ENCODE measurements at places on chromosomes 1 and 21.

- no peak for DNase-seq
These were observed 84.9 kb upstream of the SLC44A3 start for GRCh38 chr1:94734963-94735901.

- peak; percentile 14 for DNase-seq
These were observed 909 bp upstream of the PAXBP1 start for GRCh38 chr21:32772281-32773047.

DNA sequence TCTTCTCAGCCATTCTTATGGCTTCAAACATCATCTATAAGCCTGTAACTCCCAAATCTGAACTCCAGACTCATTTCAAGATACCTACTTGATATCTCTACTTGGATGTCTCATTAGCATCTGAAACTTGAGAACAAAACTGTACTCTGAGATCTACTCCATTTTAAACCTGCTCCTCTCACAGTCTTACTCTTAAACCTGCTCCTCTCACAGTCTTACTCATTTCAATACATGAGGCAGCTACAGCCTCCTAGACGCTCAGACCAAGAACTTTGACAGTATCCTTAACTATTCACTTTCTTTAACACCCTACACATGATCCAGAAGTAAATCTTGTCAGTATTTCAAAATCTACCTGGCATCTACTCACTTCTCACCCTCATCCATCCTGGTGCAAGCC lies 54.3 kb downstream of the NBPF6 start:
- no peak for DNase-seq

DNA sequence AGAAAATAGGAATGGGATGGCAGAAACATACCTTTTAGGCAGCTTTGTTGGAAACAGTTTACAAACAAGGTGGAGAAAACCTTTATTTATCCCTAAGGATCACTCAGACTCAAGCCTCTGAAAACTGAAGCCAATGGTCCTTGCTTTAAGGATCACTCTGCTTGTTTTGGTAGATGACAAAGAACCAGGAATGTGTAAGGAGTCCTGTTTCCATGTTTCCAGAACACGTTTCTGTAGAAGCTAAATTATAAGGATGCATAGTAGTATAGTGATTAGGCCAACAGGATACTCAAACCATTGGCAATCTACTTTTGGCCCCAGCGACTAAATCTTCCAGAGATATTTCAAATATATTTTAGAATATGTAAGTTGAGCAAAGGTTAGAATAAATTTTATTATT lies 149.1 kb upstream of the HP1BP3 start:
- DNase-seq, result no peak

DNA sequence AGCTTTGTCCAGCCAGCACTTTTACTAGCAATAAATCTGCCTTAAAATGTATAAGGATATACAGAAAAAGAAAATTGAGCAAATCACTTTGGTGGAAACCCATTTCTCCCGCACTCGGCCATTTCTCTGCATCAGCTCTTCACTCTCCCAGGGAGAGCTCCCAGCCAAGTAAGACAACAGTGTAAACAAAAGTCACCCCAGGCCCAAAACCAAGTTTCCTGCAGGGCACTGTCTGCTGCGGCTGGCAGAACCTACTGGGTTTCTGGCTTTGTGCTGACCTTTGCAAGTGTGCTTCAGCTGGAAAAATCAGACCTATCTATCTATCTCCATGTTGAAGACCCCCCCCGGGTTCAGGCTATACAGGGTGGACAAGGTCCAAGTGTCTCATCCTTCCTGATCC lies 476.7 kb upstream of the CAMK1G start:
- DNase-seq, result no peak

DNA sequence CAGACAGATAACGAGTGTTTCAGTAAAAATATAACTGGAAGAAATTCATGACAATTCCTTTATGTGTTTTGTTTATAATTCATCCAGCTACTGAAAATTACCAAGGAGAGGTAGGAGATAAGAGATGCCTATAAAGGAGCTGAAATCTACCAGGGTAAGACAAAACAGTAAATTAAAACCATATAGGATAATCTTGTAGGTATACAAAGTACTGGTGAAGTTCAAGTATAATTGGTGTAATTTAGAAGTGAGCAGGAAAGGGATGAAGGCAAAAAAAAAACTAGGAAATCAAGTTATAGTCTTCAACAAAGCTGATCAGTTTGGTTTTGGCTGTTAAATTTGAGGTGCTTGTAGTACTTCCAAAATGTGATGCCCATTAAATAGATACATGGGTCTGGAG lies 1.2 kb upstream of the WARS2 start:
- no peak for DNase-seq

DNA sequence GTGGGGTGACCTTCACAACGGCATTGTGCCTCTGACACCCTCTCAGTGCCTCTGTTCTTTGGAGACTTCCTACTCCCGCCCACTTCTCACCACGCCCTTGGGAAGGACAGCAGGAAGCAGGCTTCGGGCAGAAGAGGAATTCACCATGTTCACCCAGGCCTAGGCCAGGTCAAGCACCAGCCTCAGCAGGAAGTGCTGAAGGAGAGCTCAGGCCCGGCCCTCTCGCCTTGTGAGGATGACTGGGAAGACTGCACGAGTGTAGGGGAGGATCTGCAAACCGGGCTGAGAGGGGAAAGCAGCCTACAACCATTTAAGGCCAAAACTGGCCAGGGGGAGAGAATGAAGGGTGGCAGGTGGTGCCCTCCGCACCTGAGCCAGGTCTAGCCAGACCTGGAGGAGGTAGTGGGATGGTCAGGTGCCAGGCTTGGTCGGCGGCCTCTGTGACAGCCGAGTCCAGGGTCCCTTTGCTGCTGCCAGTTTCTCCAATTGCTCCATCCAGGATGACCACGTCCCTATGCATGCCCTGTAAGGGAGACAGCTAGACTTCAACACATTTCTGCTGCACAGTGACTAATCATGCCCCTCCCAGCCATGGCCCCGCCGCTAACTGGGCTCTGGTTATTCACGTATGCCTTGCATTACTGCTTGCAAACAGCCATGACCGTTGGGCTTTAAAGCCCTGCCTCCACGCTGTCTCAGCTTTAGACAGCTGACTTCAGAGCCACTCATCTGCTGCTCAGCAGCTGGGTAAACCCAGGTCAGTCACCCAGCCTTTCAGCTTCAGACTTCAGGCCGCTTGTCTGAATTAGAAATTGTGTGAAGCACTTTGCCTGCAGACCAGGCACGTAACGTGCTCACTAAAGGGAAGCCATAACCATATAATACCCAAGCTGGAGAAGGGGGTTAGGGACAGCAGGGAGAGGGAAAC lies 8.9 kb downstream of the MRTO4 start:
- DNase-seq, result peak; percentile 88

DNA sequence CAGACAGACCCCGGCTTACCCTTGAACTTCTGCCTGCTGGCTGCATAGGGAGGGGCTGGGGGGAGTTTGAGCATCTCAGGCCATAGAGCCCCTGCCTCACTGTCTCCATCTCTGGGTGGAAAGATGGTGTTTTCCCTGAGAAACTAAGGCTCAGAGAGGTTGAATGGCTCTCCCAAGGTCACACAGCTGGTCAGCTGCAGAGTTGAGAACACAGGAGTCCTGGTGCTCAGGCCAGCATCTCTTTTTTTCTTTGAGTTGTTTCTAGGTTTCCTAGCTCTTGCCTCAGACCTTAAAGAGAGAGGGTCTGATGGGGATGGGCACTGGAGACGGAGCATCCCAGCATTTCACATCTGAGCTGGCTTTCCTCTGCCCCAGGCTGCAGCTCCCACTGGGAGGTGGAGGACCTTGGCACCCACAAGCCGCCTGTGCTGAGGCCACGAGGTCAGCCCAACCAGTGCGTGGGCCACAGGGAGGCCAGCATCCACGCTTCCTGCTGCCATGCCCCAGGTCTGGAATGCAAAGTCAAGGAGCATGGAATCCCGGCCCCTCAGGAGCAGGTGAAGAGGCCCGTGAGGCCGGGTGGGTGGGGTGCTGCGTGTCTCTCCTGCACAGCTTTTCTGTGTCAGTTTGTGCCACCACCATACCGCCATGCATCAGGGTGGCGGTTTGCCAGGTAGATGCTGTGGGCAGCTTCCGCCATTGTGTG lies 21.8 kb downstream of the PCSK9 start:
- no peak for DNase-seq

GRCh38 chr1:235864469-235864868 lies 2.2 kb downstream of the LYST start:
- no peak for DNase-seq

DNA sequence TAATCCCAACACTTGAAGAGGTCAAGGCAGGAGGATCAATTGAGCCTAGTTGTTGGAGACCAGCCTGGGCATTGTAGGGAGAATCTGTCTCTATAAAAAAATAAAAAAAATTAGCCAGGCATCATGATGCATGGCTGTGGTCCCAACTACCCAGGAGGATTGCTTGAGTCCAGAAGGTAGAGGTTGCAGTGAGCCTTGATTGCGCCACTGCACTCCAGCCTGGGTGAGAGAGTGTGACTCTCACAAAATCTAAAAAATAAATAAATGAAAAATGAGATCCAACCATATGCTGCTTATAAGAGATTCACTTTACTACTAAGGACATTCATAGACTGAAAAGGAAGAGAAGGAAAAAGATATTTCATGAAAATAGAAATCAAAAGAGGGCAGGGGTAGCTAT lies 47.1 kb upstream of the HP1BP3 start:
- DNase-seq, result no peak

GRCh38 chr1:101030881-101031280 lies 5.3 kb upstream of the DPH5 start:
- no peak for DNase-seq

- DNase-seq, result no peak
These were observed 33.7 kb downstream of the PTGFRN start for GRCh38 chr1:116943438-116943837.

DNA sequence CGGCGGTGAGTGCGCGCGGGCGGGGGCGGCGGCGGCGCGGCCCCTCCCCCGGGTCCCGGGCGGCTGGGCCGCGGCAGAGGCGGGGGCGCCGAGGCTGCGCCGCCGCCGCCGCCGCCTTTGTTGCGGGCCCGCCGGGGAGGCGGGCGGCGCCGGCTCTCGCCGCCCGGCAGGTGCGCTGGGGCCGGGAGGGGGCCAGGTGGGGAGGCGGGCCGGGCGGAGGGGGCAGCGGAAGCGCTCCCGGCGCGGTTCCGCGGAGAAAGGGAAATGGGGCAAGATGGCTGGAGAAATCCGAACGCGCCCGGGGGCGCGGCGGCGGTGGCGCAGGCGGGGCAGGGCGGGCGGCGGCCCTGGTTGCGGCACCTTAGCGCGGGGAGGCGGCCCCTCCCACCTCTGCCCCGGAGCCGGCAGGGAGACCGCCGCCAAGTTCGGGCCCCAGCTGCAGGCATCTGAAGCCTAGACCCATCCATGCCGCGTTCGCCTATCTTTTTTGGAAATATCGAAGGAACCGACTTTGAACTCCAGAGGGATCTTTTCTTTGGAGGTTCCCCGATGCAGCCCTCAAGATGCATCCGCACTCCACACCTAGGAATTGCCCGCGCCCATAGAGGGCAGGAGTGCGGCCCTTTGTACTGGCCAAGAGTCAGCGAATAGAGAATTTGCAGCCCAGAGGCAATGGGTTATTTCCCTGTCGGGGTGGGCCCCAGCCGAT lies 479 bp downstream of the POGK start:
- DNase-seq, result peak; percentile 49

GRCh38 chr1:14687147-14687546 lies 88.7 kb downstream of the KAZN start:
- no peak for DNase-seq

GRCh38 chr1:156151093-156151688 lies 2.2 kb upstream of the SEMA4A start:
- DNase-seq, result no peak

DNA sequence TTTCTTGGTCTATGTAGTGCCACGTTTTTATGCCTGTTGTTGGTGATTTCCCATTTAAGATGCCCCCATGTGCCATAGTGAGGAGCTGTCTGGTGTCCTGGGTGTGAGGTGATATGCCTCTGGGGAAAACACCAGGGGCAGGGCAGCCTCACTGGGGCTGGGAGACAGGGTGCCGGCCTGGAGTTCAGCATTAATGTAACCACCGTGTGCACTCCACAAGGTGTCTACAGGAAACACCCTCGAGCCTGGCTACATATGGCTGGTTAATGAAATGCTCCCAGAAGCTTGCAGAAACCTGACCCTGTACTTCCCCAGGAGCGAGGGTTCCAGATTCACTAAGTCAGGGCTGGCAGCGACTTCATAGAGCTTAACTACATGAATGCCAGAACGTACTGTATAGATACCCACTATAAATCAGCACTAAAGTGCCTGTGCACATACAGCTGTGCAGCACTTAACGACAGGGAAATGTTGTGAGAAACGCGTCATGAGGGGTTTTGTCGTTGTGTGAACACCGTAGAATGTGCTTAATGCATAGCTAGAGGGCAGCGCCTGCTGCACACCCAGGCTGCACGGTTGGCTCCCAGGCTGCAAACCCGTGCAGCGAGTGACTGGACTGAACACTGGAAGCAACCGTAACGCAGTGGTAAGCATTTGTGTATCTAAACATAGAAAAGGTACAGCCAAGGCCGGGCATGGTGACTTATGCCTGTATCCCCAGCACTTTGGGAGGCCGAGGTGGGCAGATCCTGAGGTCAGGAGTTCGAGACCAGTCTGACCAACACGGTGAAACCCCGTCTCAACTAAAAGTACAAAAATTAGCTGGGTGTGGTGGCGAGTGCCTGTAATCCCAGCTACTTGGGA lies 10.4 kb downstream of the TFF2 start:
- no peak for DNase-seq

DNA sequence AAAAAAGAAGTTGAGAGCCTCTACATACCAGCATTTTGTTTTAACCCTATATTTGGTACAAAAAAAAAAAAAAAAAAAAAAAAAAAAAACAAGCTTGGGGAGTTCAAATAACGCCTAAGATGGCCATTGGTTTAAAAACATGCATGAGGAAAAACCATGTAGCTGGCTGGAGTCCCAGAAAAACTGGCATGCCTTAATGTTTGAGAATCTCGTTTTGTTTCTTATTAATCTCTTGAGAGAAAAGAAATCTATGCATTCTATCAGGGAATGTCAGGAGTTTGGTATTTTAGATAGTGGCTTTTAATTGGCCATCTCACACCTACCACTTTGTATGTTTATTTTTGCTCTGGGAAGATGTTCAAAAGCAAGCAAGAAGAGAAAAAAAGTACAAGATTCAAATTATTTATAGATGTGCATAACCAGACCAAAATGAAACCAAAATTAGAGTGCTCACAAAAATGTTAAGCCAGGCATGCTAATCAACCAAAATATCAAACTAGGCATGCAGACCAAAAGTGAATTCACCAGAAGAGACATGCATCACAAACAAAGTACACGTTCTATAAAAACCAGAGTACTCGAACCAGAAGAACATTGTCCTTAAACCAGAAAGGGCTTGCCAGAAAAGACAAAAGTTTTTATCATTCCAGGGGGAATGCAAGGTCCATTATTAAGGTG lies 156.6 kb downstream of the AK5 start:
- DNase-seq, result no peak

GRCh38 chr1:8527941-8528340 lies 210.0 kb downstream of the SLC45A1 start:
- no peak for DNase-seq

DNA sequence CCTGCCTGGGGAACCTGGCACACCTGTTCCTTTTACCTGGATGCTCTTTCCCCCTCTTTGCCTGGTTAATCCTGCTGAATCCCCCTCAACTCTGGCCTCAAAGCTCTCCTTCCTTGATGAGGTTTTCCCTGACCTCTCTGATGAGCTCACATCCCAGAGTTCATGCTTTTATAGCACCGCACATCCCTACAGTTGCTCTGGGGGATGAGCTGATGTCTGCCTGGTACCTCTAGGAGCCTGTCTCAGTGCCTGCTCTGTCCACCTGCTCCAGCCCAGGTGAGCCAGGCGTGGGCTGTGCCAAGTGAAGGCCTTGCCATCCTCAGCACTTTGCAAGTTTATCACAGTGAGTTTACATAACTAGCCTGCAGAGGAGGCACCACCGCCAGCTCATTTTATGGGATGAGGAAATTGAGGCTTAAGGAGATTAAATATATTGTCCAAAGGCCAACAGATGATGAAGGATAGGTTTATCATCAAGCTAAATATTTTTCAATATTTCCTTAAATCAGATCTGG lies 58.6 kb upstream of the TMPRSS2 start:
- no peak for DNase-seq
